Activated CD4-positive, alpha-beta T cell treated with anti-CD3 and anti-CD28 coated beads, Interleukin-2, amount 10 ng/mL, durations not matched to agents 24 days and 14 days (primary cell): ENCODE measurements at places on chromosomes 5 and 9. TPM values are rescaled to one million over a fixed set of nuclear protein-coding genes. Genes with fewer than 3 reads are reported as not detected.

- DNase-seq, result no peak
- H3K36me3 ChIP-seq, result no peaks in the 10 kb centered on the region
- H3K27ac ChIP-seq, result no peak overlapping the region
- peaks cover 8% of the 10 kb centered on the region for H3K4me1 ChIP-seq
Measured at GRCh38 chr5:143649937-143650621, 161.9 kb upstream of the HMHB1 start.

DNA sequence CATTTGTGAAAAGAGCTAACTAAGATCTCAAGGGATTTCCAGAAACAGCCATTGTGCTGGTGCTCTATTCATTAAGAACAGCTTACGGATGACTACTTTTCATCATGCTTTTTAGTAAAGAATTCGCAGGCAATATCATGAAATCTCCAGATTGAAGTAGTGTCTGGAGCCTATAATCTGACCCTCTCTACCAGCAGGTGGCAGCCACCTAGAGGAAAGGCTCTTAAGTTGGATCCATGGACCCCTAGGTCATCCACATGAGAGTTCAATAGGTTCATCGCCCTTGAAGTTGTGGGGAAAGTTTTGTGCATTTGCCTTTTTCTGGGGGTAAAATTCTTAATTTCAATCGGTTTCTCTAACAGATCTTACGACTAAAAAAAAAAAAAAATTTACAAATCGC lies 82.3 kb downstream of the SLC1A3 start:
- H3K36me3 ChIP-seq, result no peaks in the 10 kb centered on the region
- H3K27ac ChIP-seq, result no peak overlapping the region
- peaks cover 11% of the 10 kb centered on the region for H3K4me1 ChIP-seq
- H3K27me3 ChIP-seq, result peaks cover 30% of the 10 kb centered on the region

GRCh38 chr9:137306850-137307254 lies 4.8 kb upstream of the NRARP start:
- no peaks in the 10 kb centered on the region for H3K27me3 ChIP-seq
- no peak overlapping the region for H3K4me3 ChIP-seq
- H3K36me3 ChIP-seq, result no peaks in the 10 kb centered on the region
- DNase-seq, result no peak

DNA sequence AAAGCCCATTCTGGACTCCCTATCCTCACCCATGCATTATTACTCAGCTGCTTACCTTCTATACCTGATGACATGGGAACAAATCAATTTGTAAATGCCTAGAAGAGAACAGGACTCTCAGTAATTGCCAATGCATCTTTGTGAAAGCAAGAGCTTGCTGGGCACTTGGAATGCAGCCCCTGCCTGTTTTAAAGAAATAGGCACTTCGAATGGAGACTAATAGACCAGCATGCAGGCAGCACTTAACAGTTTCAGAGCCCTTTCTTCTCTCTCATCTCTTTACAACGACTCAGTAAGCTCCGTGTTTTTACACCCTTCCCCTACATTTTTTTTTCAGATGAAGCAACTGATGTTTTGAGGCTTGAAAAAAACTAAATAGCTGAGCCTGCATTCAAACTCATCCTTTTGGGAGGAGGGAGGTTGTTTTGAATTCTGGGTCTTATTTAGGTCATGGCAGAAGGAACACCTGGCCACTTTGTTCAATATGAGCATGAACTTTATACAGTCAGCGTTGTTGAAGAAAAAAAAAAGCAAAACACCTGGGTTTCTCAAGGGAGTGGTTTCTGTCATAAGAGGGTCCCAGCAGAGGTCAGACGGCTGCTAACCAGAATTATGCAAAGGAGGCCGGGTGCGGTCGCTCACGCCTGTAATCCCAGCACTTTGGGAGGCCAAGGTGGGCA lies 34.6 kb upstream of the WHRN start:
- H3K4me1 ChIP-seq, result no peaks in the 10 kb centered on the region
- no peak overlapping the region for H3K4me3 ChIP-seq
- DNase-seq, result no peak
- H3K36me3 ChIP-seq, result no peaks in the 10 kb centered on the region
- H3K27ac ChIP-seq, result no peak overlapping the region
- H3K27me3 ChIP-seq, result peaks cover 22% of the 10 kb centered on the region

DNA sequence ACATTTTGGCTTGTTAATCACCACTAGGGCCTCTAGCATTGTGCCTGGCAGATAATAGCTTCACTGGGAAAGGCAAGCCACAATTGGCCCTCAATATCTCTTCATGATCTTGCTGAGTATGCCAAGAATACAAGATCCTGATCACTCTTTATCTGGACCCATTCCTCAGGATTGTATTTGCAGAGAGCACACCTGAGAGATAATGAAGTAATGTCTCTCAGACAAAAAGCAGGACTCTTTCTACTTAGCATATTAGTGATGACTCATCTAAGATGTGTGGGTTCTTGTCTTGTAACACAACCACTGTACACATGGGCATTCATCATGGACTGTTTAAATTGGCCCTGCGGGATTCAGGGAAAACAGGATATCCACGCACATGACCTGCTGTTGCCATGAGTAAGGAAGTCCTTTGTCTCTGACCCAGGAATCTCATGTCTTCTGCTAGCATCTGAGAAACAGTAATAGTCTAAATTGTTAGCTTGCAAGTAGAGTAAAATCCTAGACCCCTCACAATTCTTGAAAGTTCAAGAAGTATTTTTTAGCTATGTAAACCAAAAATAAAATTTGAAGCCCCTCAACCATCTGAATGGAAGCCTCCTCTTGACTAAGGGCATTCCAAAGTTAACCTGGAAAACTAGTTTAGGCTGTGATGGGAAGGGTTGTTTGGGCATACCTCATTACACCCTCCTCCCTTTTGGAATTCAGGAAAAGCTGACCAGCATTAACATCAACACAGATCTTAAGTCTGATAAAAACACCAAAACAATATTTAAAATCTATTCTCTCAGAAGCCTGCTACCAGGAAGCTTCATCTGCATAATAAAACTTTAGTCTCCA lies 28.0 kb upstream of the NFIL3 start:
- no peak for DNase-seq
- H3K4me1 ChIP-seq, result no peaks in the 10 kb centered on the region
- H3K36me3 ChIP-seq, result no peaks in the 10 kb centered on the region
- H3K27ac ChIP-seq, result no peak overlapping the region

GRCh38 chr5:170256571-170256970 lies 23.8 kb downstream of the C5orf58 start:
- peak overlapping the region; percentile 61 for H3K27ac ChIP-seq
- peaks cover 69% of the 10 kb centered on the region for H3K4me1 ChIP-seq
- DNase-seq, result peak; percentile 54
- peaks cover 94% of the 10 kb centered on the region for H3K36me3 ChIP-seq
- no peaks in the 10 kb centered on the region for H3K27me3 ChIP-seq
- no peak overlapping the region for H3K4me3 ChIP-seq

DNA sequence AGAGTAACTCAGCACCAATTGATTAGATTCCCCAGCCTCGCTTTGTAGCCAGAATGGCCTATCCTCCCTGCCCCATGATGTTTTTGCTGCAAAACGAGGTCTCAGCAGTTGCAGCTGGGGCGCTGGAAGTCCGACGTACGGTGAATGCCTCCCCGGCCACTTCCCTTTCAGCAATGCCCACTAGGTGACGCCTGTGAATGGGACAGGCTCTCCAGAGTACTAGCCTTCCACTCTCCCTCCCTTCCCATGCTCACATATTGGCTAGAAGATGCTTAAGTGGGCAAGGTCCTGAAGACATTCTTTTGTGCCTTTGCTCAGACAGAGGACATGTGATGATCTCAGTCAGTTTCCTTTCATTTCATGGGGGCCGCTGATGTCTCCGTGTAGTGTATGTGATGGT lies 50.8 kb downstream of the DMRT2 start:
- DNase-seq, result no peak
- H3K27ac ChIP-seq, result no peak overlapping the region

DNA sequence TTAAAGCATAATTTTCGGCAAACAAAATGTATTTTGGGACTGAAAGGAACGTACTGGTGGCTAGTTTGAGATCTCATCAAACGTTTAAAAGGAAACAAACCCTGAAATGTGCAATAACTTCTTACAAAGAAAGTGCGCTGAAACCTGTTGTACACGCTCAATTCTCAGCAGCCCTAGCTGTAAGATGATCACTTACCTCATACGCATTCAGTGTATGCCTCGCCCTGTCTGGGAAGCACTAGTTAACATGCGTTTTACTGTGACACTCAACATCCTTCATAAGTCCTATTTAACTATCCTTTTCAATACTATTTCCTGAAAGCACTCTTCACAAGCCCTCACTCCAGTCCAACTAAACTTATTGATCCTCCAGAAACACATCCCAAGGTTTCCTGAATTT lies 485.0 kb upstream of the EDIL3 start:
- H3K27me3 ChIP-seq, result no peaks in the 10 kb centered on the region
- H3K4me3 ChIP-seq, result no peak overlapping the region
- DNase-seq, result no peak
- H3K36me3 ChIP-seq, result no peaks in the 10 kb centered on the region
- no peak overlapping the region for H3K27ac ChIP-seq
- H3K4me1 ChIP-seq, result no peaks in the 10 kb centered on the region

DNA sequence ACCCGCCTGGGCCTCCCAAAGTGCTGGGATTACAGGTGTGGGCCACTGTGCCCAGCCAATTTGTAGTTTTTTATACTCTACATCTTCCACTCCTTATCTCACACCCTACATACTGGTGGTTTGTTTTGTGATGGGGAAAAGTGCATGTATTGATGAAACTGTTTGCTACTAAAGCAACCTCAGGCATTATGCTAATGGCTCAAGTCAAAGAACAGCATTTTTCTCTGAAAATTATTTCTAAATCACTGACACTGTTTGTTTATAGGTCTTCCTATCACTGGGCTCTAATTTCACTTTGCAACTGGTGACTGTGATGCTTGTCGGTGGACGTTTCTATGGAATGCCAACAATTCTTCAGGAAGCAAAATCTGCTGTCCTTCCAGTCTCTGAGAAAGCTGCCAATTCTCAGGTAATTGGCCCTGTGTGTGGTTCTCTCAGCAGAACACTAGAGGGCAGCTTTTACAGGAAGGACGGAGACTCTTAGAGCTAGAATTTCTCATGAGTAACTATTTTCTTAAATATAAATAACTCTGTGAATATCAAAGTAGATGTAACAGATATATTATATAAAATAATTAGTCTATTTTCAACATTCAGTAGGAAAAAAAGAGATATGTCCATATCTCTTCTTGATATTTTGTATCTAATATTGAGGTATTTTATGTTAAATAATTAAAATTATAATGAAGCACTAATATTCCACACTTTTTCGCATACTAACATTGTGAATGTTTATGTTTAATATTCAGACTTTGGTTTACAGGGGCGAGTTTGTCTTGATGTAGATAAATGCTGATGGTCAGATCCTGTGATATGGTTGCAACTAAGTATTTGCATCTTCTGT lies 244.1 kb downstream of the ADGRV1 start:
- no peak overlapping the region for H3K27ac ChIP-seq
- no peaks in the 10 kb centered on the region for H3K36me3 ChIP-seq
- DNase-seq, result peak; percentile 60
- no peaks in the 10 kb centered on the region for H3K27me3 ChIP-seq
- no peaks in the 10 kb centered on the region for H3K4me1 ChIP-seq

DNA sequence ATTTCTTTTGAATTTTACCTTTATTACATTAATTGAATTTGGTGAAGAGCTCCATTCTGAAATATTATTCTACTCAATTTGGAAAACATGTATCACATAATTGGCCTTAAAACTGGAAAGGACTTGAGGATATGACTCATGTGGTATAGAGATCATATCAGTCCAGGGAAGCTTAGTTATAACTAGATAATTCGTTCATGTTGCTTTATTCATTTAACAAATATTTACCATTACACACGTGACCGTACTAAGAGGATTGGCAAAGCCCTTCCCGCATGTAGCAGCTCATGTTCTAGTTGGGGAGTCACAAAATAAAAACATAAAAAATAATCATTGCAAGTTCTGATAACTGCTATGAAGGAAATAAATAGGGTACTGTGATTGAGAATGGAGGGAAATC lies 1816.5 kb downstream of the MAT2B start:
- DNase-seq, result no peak
- no peaks in the 10 kb centered on the region for H3K36me3 ChIP-seq
- H3K27me3 ChIP-seq, result no peaks in the 10 kb centered on the region
- no peak overlapping the region for H3K27ac ChIP-seq

The OBP2B gene
- not detected in 2 replicates for total RNA-seq

The GPR150 gene
- 0.33 and 0.56 TPM in 2 replicates for total RNA-seq

The HEMGN gene
- total RNA-seq, result 0.38 and 0.54 TPM in 2 replicates

The BHMT2 gene
- total RNA-seq, result not detected in 2 replicates

The PCDHA1 gene
- not detected in 2 replicates for total RNA-seq

The MZB1 gene
- total RNA-seq, result 28.3 and 29.1 TPM in 2 replicates

The UBAP1 gene
- 30.9 and 32.5 TPM in 2 replicates for total RNA-seq

The EFNA5 gene
- total RNA-seq, result not detected in 2 replicates
